Prostate gland (tissue), 2 donors: ENCODE measurements at places on chromosomes 12 and 14. TPM values are rescaled to one million over a fixed set of nuclear protein-coding genes. Genes with fewer than 3 reads are reported as not detected.

The IL26 gene
- total RNA-seq, result not detected

The RNASE1 gene
- total RNA-seq, result 3,158 TPM

GRCh38 chr12:29198901-29199300, 49.8 kb downstream of the FAR2 start:
- no peak for DNase-seq
- no peak overlapping the region for H3K4me3 ChIP-seq
- no peaks in the 10 kb centered on the region for H3K36me3 ChIP-seq
- no peak overlapping the region for H3K27ac ChIP-seq
- H3K27me3 ChIP-seq, result no peaks in the 10 kb centered on the region

The SLC10A1 gene
- total RNA-seq, result not detected

- H3K36me3 ChIP-seq, result no peaks in the 10 kb centered on the region
- H3K27me3 ChIP-seq, result no peaks in the 10 kb centered on the region
- H3K27ac ChIP-seq, result no peak overlapping the region
Observed at GRCh38 chr12:92438641-92439419, 264.0 kb upstream of the PLEKHG7 start.

DNA sequence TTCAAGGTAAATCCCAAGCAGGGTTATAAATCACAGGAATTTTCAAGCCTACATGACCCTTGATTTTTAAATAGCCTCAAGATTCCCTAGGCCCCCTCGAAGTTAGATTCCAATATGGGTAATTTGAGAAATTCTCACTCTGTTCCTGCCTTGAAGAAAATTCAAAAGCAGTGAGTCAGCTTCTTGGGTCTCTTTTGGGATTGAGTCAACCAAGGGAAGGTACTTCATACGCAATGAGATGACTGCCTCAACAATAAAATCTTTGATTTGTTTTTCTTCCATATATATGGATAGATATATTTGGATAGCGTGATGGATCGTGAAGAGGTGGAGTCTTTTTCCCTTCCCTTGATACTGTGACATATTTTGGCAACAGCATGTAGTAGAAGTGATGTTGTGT, 180.4 kb upstream of the ATP2B1 start:
- H3K4me3 ChIP-seq, result no peak overlapping the region
- H3K4me1 ChIP-seq, result no peaks in the 10 kb centered on the region
- DNase-seq, result no peak
- H3K27ac ChIP-seq, result no peak overlapping the region
- no peaks in the 10 kb centered on the region for H3K36me3 ChIP-seq

DNA sequence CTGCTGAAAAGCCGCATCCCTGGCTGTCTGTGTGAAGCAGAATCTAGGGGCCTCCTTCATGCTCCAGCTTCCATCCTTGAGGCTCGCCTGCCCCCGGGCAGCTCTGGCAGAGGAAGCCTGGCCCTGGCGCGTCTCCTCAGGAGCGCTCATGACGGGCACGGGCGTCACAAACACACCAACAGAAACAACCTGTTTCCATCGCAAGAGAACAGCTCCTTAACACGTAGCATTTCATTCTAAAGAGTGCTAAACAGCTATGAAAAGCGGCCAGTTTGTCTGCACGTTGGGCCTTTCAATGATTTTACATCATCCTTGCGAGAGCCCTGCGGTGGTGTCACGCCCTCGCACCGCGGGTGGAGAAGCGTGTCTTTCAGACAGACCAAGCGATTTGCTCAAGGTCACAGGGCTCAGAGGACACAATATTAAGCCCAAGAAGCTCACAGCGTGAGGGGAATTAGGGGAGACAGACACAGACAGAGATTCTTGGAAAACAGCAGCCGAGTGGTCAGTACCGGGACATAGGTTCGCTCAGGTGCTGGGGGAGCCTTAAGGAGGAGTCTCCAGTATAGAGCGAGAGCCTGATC, 4.9 kb downstream of the ADGRD1 start:
- no peaks in the 10 kb centered on the region for H3K4me1 ChIP-seq
- no peaks in the 10 kb centered on the region for H3K36me3 ChIP-seq
- DNase-seq, result no peak
- H3K4me3 ChIP-seq, result no peak overlapping the region

DNA sequence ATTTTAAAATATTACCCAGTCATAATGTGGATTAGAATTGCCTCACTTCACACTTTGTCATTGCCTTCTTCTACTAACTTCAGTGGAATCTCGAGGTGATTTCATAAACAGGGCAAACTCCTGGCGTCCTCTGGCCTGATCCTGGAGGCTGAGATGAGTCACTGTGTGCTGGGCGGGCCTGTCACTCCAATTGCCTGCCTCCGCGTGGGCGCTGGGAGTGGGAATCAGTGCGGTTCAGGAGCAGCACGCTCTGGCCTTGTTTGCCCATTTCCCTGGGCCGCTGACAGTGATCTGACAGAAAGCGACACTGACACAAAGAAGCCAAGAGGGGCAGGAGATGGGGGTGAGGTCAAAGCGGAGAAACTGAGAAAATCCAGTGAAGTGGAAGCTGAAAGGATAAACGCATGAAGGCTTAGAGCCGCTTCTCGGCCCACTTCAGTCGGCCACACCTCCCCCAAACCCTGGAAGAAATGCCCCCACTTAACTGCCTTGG, 29.7 kb downstream of the LGR5 start:
- DNase-seq, result no peak
- no peaks in the 10 kb centered on the region for H3K27me3 ChIP-seq
- H3K4me3 ChIP-seq, result no peak overlapping the region

DNA sequence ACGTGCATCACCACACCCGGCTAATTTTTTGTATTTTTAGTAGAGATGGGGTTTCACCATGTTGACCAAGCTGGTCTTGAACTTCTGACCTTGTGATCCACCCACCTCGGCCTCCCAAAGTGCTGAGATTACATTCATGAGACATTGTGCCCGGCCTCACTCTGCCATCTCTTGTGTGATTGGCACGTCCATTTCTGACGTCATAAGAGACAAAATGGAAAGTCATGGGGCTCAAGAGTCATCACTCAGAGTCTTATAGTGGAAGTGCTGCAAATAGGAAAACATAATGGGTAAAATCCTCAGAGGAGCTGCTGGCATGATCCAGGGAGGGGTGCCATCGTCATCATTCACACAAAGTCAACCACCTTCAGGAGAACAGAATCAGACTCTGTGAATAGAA, 54.2 kb upstream of the GPATCH2L start:
- no peaks in the 10 kb centered on the region for H3K36me3 ChIP-seq
- no peak overlapping the region for H3K27ac ChIP-seq
- DNase-seq, result no peak
- no peaks in the 10 kb centered on the region for H3K27me3 ChIP-seq

The NANOG gene
- 0.05 TPM for total RNA-seq

DNA sequence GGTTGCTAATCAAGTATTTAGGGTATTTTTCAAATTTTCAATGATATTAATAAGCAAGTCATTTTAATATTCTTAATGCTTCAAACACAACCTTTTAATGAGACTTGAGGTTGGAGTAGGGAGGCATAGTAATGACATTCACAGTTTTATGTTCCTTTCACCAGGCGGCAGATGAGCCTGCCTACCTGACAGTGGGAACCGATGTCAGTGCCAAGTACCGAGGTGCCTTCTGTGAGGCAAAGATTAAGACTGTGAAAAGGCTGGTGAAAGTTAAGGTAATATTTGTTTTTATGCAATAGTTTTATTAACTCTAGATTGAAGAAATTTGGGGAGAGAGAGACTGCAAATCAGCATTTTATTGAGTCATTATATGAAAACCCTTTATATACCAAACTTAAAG, 3.1 kb downstream of the ARID4A start:
- no peaks in the 10 kb centered on the region for H3K4me1 ChIP-seq
- no peaks in the 10 kb centered on the region for H3K36me3 ChIP-seq
- DNase-seq, result no peak
- no peaks in the 10 kb centered on the region for H3K27me3 ChIP-seq
- H3K27ac ChIP-seq, result no peak overlapping the region
- H3K4me3 ChIP-seq, result no peak overlapping the region
